ENCODE measurements at places on chromosomes 3 and 15.
A peak's percentile ranks its signal among the peaks of the same experiment; 100 is the strongest.

GRCh38 chr3:42177068-42177800 is 86.1 kb downstream of the TRAK1 start:
- DNase-seq = no peak

DNA sequence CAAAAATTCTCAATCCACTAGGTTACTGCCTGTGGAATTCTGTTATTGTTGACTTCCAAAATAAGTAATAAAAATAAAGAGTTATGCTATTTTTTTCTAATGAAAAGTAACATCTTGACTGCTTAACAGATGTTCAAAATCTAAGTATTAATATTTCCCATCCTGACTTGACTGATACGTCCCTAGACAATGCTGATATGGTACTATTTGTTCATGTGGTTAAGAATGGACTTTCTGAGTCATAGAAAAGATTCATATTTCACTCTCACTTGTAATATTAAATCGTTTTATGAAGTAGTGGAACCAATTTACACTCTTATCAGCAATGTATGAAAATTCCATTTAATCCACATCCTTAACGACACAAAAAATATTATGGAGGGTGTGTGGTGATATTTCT is 104.8 kb upstream of the PLSCR5 start:
- no peak for DNase-seq

GRCh38 chr15:27059610-27060202 is 88.7 kb downstream of the GABRG3 start:
- peak; percentile 23 for DNase-seq

- DNase-seq = peak; percentile 37
These were observed 25.4 kb upstream of the EDEM1 start for GRCh38 chr3:5162102-5162501.

- DNase-seq = no peak
These were observed 12.0 kb downstream of the SEMA5B start for GRCh38 chr3:123015596-123015995.

GRCh38 chr3:30161375-30161774 is 445.0 kb upstream of the TGFBR2 start:
- DNase-seq = peak; percentile 32

DNA sequence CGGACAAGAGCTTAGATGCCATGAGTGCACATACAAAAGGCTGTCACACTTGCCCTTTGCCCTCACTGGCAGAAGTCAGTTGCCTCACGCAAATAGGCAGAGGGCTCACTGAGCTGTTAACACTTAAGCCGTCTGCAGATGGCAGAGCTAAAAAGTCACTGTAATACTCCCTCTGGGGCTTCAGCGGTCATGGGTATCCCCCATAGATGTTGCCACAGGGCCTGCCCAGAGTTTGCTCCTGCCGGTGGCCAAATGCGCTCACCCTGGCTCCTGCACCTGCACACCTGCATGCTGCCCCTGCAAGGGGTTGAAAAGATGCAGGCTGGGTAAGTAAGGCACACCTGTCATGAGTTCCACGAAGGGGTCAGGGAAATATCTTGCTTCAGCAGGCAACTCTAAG is 741.5 kb downstream of the EDEM1 start:
- DNase-seq = no peak

- no peak for DNase-seq
These were observed 62.3 kb downstream of the TMEM39A start for GRCh38 chr3:119401069-119401468.

DNA sequence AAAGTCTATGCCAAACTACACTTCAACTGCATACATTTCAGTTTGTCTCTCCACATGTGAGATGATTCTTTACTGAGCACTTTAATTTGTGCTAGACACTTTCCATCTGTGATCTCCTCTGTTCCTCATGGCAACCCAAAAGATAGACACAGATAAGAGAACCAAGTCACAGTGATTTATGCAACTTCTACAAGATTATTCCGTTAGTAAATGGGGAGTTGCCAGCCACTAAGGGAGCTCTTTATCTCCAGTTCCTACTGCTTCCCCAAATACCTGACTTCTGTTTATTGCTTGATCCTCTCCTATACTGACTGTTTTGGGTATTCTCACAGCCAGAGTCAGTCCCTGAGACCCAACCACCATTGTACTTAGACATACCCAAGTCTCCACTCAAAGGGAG is 24.1 kb upstream of the AKAP13 start:
- no peak for DNase-seq

GRCh38 chr15:50893976-50894375 is 14.5 kb upstream of the AP4E1 start:
- DNase-seq = no peak

GRCh38 chr15:94237903-94238302 is 6.5 kb downstream of the MCTP2 start:
- no peak for DNase-seq

GRCh38 chr3:62369476-62369743 is 3.9 kb downstream of the FEZF2 start:
- no peak for DNase-seq

GRCh38 chr3:193857996-193858395 is 265.0 kb downstream of the OPA1 start:
- DNase-seq = peak; percentile 78
